ENCODE measurements at places on chromosomes 4 and X.
A peak's percentile ranks its signal among the peaks of the same experiment; 100 is the strongest.

DNA sequence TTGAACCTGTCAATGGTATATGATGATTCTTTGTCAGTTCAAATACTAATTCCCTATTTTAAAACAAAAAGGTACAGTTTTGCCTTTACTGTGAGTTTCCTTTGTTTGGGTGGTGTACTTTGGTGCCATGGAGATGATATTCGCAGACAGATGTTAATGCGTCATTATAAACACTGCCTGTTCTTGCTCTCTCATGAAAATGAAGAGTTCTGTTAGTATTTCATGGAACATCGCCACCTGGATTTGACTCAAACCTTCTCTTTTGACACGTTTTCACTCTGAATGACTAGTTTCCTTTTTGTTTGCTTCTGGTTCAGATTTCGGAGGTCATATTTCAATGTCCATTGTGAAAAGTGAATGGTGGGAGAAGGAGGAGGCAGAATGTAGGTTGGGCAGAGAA is 6.9 kb upstream of the CTSO start:
- no peak for DNase-seq

DNA sequence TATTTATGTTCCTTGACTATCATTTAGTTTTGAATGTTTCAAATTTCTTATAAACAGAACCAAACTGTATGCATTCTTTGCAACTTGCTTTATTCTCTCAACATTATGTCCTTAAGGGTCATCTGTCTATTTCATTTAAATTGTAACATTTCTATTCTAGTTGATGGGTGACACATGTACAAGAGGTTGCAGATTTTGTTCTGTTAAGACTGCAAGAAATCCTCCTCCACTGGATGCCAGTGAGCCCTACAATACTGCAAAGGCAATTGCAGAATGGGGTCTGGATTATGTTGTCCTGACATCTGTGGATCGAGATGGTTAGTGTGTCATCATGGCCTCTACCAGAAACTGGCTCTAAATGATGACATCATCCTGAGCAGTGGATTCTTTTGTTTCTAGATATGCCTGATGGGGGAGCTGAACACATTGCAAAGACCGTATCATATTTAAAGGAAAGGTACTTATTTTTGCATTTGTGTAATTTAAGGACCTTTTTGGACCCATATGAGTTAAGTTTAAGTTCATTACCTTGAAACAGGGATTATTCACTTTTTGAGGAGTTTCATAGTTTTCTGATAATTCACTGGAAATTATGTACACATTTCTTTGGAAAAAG is 6.1 kb downstream of the LIAS start:
- DNase-seq: no peak

GRCh38 chrX:18997916-18998315 is 14.0 kb upstream of the PHKA2 start:
- no peak for DNase-seq

GRCh38 chr4:8664031-8664805 is 71.7 kb downstream of the CPZ start:
- no peak for DNase-seq

- DNase-seq: no peak
Observed at GRCh38 chr4:80454040-80454439, 118.5 kb downstream of the CFAP299 start.

- DNase-seq: no peak
Observed at GRCh38 chrX:802846-803245, 172.3 kb downstream of the SHOX start.

- no peak for DNase-seq
Observed at GRCh38 chr4:54439831-54440243, 210.7 kb downstream of the PDGFRA start.

DNA sequence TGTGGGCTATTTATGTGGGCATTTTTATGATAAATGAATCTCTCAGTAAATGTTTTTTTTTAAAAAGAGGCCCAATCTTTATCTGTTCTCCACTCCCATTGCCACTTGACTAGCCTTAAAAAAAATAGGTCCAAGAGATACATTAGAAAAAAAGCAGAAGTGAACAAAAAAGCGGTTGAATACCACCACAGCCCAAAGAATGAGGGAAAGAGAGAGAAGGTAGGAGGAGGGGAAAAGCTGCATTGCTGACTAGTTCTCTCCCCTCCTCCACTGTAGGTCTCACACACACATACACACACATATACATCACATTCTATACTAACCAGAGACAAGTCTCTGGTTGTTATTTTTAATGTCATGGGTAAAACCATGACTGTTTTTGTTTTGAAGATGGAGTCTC is 95.8 kb upstream of the IL13RA1 start:
- DNase-seq: no peak

DNA sequence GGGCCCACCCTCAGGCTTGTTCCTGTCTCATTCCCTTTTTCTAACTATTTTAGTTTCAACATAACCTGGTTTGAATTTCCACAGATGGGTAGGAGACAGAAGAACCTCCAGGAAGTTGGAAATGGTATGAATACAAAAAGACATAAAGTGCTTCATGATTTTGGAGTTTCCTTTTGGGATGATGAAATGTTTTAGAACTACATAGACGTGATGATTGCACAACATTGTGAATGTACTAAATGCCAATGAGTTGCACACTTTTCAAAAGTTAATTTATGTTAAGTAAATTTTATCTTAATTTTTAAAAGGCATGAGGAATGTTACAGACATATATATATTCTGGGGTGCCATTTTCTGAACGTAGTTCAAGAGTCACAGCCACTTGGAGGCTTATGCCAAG is 41.1 kb upstream of the IBSP start:
- no peak for DNase-seq

DNA sequence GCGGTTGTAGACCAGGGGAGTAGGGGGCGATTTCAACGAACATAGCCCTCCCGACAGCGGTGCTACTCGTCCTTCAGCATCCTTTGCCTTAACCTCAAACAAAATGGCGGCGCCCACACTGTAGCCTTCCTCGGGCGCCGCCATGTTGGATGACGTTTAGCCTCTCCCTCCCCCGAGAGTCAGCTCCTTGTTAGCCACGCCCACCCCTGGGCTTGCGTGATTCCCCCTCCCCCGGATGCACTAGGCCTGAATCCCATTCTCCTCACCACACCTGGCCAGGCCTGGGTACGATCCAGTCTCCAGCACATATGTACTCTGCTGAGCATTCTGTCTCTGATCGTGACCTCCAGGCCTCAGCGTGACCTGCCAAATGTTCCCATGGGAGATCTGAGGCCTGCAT is 49.0 kb upstream of the ZNF157 start:
- DNase-seq: no peak

DNA sequence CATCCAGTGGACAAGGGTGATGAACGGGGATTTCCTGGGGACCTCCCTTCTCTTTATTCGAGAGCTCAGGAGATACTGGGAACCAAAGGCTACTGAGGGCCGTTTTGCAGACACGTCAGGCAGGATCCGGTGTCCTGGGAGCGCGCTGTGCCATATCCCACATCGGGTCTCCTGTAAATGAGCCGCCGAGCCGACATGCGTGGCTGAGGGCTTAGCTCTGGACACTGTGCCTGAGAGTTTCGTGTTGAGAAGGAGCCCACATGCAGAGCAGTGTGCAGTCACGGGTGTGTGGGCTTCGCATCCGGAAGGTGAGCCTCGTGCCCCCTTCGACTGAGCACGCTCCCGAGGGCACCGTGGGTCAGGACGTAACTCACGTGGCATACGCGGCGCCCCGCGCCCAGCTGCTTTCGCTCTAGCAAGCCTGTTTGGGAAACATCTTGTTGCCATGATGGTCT is 28.5 kb upstream of the HGFAC start:
- no peak for DNase-seq

GRCh38 chr4:123477711-123478209 is 81.2 kb downstream of the SPRY1 start:
- DNase-seq: peak; percentile 24

GRCh38 chr4:142318280-142318679 is 527.8 kb downstream of the INPP4B start:
- no peak for DNase-seq

- no peak for DNase-seq
Observed at GRCh38 chr4:37981844-37982720, 21.9 kb downstream of the PTTG2 start.

- DNase-seq: no peak
Observed at GRCh38 chrX:41445171-41445570, 2.0 kb upstream of the NYX start.

DNA sequence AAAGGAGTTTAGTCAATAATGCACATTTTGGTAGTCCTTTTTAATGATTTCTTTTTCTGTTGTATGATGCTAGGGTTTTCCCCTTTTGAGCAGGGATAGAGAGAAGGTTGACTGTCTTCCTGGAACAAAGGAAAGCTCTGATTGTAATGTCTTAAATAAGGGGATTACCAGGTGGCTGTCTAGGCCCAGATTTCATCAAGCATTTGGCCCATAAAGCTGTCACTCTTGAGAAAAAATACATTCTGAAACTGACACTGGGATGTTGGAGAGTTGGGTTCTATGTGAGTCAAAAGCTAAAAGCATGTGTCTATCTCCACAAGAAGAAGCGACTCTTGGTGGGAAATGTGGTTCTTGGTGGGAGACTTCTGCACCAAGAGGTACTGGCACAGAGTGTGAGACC is 26.4 kb downstream of the KIAA1210 start:
- DNase-seq: no peak

DNA sequence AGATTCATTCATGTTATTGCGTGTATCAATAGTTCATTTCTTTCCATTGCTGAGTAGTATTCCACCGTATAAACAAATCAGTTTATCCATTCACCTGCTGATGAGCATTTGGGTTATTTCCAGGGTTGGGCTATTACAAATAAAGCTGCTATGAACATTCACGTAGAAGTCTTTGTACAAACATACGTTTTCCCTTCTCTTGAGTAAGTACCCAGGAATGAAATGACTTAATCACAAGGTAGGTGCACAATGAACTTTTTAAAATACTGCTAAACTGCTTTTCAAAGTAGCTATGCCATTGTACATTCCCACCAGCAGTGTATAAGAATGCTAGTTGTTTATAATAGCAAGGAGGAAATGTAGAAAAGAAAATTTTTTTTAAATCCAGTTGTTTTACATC is 35.9 kb downstream of the SYTL4 start:
- no peak for DNase-seq

DNA sequence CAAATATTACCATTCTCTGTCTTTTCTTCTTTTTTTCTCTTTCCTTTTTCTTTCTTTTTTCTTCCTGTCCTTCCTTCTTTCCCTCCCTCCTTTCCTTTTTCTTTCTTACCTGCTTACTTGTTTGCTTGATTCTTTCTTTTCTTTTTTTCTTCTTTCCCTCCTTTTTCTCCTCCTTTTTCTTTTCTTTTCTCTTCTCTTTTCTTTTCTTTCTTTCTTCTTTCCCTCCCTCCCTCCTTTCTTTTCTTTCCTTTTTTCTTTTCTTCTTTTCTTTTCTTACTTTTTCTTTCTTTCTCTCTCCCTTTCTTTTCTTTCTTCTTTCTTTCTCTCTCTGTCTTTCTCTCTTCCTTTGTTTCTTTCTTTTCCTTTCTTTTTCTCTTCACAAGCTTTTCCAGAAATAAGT is 697.4 kb upstream of the ADGRL3 start:
- DNase-seq: no peak

DNA sequence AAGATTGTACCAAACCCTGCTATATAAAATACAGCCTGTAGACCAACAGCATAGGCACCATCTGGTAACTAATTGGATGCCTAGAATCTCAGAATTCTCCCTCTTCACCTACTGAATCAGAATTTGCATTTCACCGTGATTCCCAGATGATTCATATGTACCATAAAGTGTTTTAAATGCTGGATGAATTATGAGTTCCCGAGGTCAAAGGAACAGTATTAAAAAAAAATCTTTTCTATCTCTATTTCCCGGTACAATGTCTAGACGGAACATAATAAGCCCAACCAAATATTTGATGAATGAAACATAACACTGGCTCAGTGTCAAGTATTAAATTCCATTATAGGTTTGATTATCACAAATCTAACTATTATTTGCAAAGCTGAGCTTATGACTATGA is 280.0 kb downstream of the ANKRD50 start:
- no peak for DNase-seq

DNA sequence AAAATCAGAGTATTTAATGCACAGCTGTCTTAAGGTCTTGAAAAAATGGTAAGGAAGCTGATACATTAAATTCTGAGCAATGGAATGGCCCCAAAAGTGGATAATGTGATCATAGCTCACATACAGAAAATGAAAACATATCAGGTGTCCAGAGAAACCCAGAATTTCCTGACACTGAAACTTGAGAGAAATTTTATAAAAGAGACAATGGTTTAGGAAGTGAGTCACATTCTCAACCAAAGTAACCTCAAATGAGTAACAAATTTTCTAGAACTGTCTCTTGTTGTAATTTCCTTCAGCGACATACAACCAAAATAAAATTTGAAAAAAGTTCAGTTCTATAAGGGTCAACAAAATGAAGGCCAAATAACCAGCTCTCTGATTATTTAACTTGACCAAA is 37.4 kb upstream of the PACRGL start:
- no peak for DNase-seq

All from left lung (tissue), 14 donors.